ENCODE measurements at places on chromosomes 12 and 14. TPM values are rescaled to one million over a fixed set of nuclear protein-coding genes. Genes with fewer than 3 reads are reported as not detected.

The HOXC6 gene
- 1.5 TPM for total RNA-seq

The ITGA7 gene
- 36.0 TPM for total RNA-seq

The DAD1 gene
- total RNA-seq, result 214 TPM

The SLC35E3 gene
- total RNA-seq, result 9.0 TPM

The RNASE3 gene
- not detected for total RNA-seq

The KLHL33 gene
- 0.69 TPM for total RNA-seq

The LRRK2 gene
- total RNA-seq, result 44.1 TPM

The AP4S1 gene
- 19.6 TPM for total RNA-seq

The BICDL1 gene
- total RNA-seq, result 2.4 TPM

The ASIC1 gene
- total RNA-seq, result 2.7 TPM

The MUCL1 gene
- total RNA-seq, result not detected

The PDE6H gene
- not detected for total RNA-seq

The FAM222A gene
- total RNA-seq, result 1.2 TPM

The ANG gene
- total RNA-seq, result 7.8 TPM

The LMNTD1 gene
- 2.3 TPM for total RNA-seq

The THTPA gene
- total RNA-seq, result 7.1 TPM

The AQP2 gene
- not detected for total RNA-seq

The DLK1 gene
- total RNA-seq, result 87.3 TPM

The LRTM2 gene
- not detected for total RNA-seq

The SLCO1B1 gene
- total RNA-seq, result not detected

The AJUBA gene
- total RNA-seq, result 28.0 TPM

The PAX9 gene
- 0.48 TPM for total RNA-seq

The SERPINA3 gene
- 3.5 TPM for total RNA-seq

The COL2A1 gene
- total RNA-seq, result 2.3 TPM

The PTPRB gene
- 42.2 TPM for total RNA-seq

The ST8SIA1 gene
- total RNA-seq, result 19.8 TPM

The GPR135 gene
- total RNA-seq, result 9.7 TPM

The IFNG gene
- total RNA-seq, result not detected

The DTX1 gene
- 3.3 TPM for total RNA-seq

The CD4 gene
- total RNA-seq, result 11.5 TPM

The TMPO gene
- total RNA-seq, result 220 TPM

All from urinary bladder (tissue), 4 donors.